ENCODE measurements at places on chromosomes 4 and X.

GRCh38 chrX:31316340-31316991 is 244.6 kb upstream of the FTHL17 start:
- DNase-seq: no peak

DNA sequence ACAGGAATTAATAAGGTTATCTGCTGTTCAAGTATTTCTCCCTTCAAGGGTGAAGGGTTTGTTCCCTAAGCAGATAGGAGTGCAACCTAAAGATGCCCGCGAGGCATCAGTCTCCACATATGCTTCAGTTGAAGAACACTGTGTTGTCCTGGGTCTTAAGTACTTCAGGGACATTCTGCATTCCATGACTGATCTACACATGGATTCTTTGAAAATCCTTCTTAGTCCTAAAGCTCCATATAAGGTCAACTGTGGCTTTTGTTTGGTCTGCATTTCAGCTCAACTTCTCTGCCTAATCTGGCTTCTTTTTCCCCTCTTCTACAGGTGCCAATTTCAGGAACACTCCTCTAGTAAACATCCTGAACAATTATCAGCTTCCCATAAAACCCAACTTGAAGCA is 21.8 kb upstream of the CTSO start:
- DNase-seq: no peak

DNA sequence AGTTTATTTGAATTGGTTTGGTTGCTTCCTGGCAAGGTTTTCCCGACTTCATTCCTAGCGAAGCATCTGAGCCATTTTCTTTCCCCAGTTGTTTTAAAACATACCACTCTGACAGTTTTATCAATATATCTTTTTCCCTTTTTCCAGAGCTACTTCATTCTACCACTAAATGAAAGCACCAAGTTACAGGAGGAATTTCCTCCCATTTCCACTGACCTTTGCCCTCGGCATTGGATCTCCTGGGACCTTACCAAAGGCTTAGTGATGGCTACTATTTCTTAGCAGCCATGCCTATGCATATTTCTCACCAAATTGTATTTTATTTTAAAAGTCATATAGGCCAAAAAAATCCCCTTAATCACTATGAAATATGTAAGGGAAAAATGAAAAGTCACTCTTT is 150.5 kb downstream of the ZNF330 start:
- DNase-seq: no peak

- peak; percentile 52 for DNase-seq
These were observed 77.5 kb downstream of the HTRA3 start for GRCh38 chr4:8346838-8347605.

- peak; percentile 63 for DNase-seq
These were observed 127.2 kb downstream of the FNIP2 start for GRCh38 chr4:158895797-158896576.

DNA sequence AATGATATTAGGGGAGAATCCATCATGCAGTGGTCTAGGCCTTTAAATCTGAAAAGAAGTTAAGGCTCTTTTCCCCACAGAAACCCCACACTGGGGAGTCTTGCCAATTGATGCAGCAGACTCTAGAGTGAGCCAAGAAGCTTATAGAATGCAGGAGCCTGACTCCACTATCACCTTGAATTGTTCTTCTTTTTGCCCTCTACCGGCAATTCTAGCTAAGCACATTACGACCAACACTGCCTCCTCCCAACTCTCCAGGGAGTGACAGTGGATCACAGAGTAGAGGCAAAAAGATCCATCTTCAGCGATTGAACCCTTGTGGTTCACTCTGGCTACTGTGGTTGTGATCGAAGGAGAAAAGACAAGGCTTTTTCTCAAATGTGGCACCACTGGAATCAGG is 331.5 kb downstream of the NKX6-1 start:
- peak; percentile 64 for DNase-seq

GRCh38 chr4:120964596-120964995 is 42.1 kb upstream of the PRDM5 start:
- DNase-seq: no peak

DNA sequence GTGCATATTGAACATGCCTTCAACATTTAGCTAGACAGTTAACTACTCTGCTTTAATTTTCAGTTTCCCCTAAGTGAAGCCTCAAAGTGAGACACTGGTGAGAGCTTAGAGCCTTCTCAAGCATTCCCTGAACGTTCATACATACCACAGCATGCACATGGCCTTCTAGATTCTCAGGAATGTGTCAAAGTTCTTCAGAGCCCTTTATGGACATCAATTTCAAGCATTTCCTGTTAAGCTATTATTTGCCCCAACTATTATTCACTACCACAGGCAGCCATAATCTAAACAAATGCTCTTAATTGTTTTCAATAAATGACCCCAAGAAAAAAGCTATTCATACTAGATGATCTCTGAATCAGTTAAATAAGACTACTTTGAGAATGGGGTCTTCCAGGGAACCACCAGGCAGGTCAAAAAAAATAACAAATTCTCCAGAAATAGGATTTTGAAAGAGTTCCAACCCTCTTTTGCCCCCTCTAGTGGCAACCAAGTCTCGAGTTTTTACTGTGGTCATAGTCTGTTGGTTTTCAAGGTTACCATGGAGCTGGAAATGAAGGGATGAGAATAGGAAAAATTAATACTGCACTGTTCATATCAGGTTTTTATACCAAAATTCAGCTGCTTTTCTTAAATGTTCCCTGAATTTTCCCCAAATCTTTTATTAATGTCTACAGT is 235.4 kb downstream of the RAB28 start:
- no peak for DNase-seq

- DNase-seq: peak; percentile 40
These were observed 140.2 kb upstream of the LDB2 start for GRCh38 chr4:17038510-17039176.

All from islet precursor cell (in vitro differentiated cells).